Progenitor cell of endocrine pancreas (in vitro differentiated cells): ENCODE measurements at places on chromosomes 13 and 19.

GRCh38 chr19:43636121-43636683 is 3.4 kb downstream of the CADM4 start:
- DNase-seq = no peak

GRCh38 chr19:10846500-10847202 is 1.6 kb upstream of the C19orf38 start:
- DNase-seq = no peak

GRCh38 chr13:31793246-31793645 is 53.9 kb downstream of the RXFP2 start:
- no peak for DNase-seq

DNA sequence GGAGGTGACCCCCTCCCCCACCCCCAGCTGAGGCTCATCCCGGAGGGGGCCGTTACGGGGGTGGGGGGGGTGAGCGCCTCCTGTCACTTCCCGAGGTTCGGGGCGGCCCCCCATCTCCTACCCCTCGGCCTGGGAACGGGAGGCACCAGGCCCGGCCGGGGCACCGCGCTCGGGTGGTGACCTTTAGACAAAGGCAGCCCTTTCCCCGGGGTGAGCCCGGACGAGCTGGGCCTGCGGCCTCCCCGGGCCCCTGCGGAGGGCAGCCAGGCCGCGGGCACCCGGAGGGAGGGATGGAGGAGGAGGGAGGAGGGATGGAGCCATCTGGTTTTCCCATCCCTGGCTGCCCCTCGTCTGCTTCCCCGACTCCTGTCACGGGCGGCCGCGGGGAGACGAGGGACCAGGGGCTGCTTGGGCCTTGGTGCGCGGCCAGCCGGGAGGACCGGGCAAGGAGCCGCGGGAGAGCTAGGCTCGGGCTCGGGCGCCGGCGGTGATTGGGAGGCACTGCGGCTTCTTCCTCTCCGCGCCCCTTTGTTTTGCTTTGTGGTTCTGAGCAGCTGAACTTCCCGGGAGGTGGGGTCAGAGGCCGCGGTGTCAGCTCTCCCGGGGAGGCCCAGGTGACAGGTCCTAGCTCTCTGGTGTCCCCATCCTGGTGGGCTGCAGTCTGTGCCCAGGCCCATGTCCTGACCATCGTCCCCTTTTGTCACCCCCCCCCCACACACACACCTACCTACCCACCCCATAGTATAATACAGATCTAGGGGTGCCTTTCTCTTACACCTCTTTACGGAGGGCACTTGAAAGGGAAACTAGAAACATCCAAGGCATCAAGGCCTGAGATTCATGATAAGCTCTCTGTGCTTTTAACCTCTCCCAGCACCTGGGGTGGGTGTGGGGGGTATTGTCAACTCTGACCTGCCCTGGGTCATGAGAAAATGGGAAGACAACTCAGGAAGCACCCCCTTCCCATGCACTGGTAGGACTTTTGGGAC is 1.3 kb downstream of the BICRA start:
- DNase-seq = peak; percentile 36

- DNase-seq = no peak
Observed at GRCh38 chr13:77904031-77904430, 14.6 kb downstream of the EDNRB start.

- no peak for DNase-seq
Observed at GRCh38 chr13:98938801-98939200, 39.1 kb downstream of the DOCK9 start.

DNA sequence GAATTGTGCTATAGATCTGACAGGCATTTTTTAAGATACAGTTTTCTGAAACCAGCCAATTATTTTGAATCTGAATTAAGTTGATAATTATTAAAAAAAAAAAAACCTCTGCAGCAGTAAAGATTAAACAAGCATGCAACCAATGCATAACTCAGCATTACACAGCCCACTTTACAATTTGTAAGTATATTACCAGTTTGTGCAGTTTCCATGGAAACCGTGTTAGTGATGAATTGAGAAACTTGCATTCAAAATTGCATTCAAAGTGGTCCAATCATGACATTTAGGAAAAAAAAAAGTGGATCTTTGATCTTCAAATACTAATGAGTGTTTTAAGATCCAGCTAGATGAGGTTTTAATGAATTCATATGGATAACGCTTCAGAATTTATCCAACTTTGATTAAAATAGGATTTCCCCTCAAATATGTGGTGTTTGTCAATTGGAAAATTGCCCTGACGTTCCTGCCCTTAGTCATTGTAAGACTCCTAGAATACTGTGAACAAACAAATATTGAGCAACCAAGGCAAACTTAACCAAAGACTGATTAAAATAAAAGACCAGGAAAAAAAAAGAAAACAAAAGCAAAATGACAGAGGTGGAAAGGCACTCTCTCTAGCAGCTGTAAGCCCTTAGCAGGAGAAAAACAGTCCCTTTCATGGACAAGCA is 314.8 kb upstream of the MAB21L1 start:
- no peak for DNase-seq

DNA sequence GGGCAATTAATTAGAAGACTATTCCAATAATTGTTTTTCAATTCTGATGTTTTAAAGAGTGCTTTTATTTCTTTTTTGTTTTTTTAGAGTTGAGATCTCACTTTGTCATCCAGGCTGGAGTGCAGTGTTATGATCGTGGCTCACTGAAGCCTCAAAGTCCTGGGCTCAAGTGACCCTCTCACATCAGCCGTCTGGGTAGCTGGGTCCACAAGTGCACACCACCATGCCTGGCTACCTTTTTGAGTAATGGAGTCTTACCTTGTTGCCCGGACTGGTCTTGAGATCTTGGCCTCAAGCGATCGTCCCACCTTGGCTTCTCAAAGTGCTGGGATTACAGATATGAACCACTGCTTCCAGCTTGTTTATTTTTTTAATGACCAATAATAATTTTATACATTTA is 207.8 kb downstream of the NDFIP2 start:
- no peak for DNase-seq

GRCh38 chr13:21330126-21330861 is 128.8 kb downstream of the ZDHHC20 start:
- no peak for DNase-seq

GRCh38 chr19:1287354-1288225 is 1.9 kb downstream of the EFNA2 start:
- no peak for DNase-seq

- DNase-seq = no peak
Observed at GRCh38 chr13:46663206-46664037, 110.5 kb downstream of the LRCH1 start.

DNA sequence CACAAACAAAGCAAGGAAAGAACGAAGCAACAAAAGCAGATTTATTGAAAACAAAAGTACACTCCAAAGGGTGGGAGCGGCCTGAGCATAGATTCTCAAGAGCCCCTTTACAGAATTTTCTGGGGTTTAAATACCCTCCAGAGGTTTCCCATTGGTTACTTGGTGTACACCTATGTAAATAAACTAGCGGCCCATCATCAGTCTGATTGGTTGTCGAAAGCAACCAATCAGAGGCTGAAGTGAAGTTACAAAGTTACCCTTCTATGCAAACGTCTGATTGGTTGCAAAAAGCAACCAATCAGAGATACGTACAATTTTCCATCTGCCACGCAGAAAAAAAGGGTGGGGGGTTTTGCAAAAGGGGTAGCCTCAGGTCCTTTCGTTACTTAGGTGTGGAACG is 96.3 kb upstream of the UBAC2 start:
- DNase-seq = no peak

- no peak for DNase-seq
Observed at GRCh38 chr19:7832781-7833180, 2.8 kb downstream of the EVI5L start.

DNA sequence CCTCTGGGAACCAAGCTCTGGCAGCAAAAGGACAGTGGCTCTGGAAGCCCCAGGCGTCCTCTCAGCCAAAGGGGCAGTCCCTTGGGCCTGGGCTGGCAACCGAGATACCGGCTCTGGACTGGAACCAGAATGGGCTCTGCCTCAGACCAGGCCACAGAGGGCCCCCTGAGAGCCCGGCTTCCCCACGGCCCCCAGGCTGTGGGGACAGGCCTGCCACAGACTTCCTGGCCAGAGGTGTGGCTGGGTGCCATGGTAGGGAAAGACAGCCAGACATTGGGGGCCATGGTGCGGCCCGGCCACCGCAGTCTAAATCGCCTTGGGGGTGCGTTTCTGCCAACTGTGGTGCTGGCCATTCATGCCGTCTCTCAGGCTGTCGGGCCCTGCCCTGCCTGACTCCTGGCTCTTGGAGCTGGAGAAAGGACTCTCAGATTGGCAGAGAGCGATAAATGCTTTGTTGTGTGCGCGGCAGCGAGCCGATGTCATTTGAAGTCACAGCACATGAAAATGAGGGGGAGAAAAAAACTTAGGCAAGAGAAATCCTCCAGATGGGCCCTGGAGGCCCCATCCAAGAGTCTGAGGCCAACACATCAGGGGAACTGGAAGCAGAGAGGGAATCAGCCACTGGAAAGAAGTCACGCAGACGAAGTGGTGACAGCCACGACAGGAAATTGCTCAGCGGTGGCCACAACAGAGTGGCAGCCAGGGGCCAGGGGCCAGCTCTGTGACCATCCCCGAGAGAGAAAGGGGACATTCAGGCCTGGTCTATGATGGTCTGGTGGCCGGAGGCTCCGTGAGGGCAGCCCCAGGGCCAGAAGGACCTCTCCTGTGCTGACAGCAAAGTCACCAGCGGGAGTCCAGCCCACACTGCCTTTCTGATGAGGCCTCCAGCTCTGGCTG is 26.5 kb downstream of the SH3GL1 start:
- no peak for DNase-seq

DNA sequence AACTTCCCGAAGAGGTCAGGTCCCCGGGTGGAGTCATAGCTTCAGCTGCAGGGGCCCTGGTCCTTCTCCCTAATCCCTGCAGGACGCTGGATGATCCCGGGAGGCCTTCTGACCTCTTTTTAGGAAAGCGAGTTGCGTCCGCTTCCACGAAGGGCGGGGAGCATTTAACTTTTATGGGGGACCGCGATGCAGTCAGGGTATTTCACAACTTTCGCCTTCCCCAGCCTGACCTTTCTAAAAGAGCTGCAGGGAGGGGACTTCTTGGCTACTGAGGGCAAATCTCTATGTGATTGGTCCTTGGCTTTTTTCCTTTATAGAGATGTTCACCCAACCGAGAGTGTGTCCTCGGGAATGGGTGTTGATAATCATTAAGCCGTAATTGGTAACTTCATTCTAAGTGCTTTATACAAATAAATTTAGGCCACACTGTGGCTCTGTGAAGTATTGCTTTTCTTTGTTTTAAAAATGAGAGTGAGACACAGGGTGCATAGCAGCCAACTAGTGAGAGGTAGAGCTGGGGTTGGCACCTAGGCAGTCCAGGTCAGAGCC is 778 bp downstream of the ZNF230 start:
- DNase-seq = no peak

- no peak for DNase-seq
Observed at GRCh38 chr13:43484432-43485225, 302.1 kb downstream of the ENOX1 start.

GRCh38 chr13:102369302-102369701 is 32.5 kb downstream of the FGF14 start:
- no peak for DNase-seq

DNA sequence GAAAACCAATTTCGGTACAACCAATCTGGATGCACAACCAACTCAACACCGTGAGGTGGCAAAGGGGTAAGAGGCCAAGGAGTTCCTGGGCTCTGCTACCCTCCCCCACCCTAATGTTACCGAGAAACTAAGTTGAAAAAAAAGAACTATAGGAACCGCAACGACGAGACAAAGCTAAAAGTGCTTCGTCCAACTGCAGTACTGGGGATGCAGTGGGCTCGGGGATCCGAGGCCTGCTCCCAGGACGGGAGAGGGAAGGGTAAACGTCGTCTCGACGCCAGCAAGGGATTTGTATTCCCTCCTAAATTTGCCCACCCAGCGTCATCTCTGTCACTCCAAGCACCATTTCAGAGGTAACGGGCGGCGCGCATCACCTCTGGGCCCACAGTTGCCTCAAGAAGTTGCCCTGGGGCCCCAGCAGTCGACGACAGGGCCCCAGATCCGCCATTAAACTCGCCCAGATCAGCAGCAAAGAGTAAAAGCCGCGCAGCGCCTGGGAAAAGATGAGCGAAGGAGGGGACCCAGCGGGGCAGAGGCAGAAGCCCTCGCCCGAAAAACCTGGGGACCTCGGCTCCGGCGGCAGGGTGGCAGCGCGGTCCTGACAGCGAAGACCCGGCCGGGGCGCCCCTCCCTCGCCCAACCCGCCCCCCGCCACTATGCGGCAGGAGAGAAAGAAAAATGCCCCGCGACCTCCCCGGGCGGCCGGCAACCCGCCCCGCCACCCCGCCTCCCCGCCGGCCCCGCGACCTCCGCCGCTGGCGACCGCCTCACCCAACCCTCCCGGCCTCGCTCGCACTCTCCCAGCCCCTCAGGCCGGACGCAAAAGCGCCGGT is 752 bp downstream of the ZMYM5 start:
- DNase-seq = no peak

- no peak for DNase-seq
Observed at GRCh38 chr19:56084835-56085536, 36.1 kb downstream of the ZNF787 start.

- peak; percentile 83 for DNase-seq
Observed at GRCh38 chr19:58033741-58034476, at the start of gene ZSCAN1. Gene ZSCAN1, plus strand, starts transcription at chr19:58034025. Its CDS starts 3,812 bp downstream, at chr19:58037837.

- DNase-seq = no peak
Observed at GRCh38 chr19:2446381-2446780, 10.4 kb downstream of the LMNB2 start.

GRCh38 chr19:40133491-40133890 is 42.7 kb upstream of the ZNF780A start:
- no peak for DNase-seq

DNA sequence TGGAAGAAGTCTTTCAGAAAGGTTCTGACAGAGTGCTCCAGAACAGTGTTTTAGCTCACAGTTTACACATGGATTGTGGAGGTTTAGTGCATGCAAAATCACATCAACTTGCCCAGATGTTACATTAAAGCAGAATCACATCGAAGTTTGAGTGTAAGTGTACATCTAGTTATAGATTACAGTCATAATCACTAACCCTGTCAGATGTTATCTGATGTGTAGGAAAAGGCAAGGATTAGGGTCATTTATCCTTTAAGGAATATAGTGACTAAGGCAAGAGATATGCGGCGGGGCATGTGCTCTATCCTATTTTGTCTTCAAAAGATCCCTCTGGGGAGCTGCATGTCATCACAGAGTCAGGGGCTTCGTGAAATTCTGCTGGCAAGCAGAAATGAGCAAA is 66.9 kb downstream of the CYSLTR2 start:
- DNase-seq = no peak

DNA sequence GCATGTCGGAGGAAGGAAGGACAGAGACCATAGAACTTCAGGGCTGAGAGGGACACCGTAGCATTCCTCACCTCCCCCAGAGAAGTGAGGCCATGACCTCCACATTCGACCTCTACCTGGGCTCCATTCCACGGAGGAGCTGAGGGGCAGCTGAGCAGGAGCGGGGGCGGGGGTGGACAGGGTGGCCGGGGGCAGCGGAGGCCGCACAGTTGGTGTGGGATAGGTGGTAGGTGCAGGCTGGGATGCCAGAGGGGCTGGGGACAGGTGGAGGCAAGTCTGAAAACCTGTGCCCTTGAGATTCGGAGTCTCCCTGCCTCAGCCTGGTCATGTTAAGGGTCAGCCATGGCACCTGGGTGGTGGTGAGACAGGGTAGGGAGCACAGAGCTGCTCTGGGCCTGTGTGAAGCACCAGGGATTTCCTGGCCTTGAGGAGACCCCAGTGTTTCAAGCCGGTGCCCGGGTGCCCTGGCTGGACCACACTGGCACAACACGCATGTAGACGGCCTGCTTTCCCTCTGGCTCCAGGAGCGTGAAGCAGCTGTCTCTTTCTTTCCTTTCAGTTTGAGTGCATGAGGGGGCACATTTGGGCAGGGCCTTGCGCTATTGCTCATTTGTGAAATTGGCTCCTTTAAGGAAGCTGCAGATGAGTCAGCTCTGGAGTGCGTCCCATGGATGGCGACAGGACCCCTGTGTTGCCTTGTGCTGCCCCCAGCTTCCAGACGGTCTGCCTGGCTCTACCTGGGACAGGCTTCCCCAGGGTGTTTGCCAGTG is 51.8 kb downstream of the TSSK6 start:
- DNase-seq = no peak
